ENCODE measurements at places on chromosomes 3 and 15.

DNA sequence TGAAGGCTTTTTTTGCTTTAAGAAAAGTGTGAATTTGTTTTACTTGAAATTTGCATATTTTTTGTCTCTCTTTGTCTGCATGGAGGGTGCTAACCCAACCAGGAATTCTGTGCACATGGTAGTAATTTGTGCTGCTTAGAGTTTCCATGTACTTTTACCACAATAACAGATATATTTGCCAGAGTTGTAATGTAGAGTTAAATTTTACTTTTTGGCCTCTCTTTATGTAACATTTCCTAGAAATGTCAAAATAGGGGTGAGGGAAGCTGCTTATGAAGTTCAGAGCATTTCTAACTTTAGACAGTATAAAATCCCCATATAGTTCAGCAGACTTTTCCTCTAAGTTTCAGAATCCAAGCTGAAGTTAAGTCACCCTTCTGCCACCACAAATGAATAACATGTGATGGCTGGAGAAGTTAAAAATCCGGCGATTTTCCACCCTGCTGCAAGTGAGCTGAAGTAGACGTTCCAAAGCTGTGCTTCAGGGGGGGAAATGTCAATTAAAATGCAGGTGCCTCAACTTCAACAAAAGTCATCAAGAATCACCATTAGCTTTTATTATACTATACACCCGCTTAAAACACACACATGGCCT lies 385.7 kb upstream of the NR2F2 start:
- DNase-seq: no peak

DNA sequence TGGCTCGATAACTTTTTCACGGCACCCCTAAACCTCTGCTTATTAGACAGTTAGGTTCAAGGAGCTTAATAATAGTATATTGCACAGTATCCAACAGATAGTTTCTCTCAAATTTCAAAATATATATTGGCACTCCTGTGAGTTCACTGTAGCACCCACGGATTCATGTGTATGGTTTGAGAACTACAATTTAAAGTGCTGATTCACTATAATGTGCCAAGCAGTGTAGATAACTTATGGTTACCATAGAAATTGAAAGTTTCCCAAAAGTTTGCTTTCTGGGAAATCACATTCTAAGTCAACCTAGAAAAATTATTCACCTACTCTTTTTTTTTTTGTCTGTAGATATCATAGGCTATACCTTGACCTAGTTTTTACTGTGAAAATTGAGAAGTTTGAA lies 86.6 kb downstream of the GAP43 start:
- DNase-seq: peak; percentile 29

GRCh38 chr3:69490235-69490634 lies 104.3 kb upstream of the FRMD4B start:
- DNase-seq: no peak

DNA sequence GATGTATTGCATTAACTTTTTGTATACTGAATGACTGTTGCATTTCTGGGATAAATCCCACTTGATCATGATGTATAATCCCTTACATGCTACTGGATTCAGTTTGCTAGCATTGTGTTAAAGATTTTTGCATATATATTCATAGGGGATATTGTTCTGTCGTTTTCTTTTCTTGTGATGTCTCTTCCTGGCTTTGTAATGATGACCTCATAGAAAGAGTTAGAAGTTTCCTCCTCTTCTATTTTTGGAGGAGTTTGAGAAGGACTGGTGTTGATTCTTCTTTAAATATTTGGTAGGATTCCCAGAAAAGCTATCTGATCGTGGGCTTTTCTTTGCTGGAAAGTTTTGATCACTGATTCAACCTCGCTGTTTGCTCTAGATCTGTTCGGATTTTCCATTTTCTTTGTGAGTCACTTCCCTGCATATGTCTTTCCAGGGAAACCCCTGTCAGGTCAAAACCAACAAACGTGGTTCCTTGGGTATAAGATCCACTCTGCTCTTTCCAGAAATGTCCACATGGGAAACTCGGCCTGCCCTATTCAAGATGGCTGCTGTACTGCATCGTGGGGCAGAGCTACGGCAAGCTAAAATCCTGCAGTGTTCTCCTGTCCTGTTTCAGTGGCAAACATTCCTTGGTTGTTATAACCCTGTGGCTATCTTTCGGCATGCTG lies 120.4 kb downstream of the GABRG3 start:
- no peak for DNase-seq

DNA sequence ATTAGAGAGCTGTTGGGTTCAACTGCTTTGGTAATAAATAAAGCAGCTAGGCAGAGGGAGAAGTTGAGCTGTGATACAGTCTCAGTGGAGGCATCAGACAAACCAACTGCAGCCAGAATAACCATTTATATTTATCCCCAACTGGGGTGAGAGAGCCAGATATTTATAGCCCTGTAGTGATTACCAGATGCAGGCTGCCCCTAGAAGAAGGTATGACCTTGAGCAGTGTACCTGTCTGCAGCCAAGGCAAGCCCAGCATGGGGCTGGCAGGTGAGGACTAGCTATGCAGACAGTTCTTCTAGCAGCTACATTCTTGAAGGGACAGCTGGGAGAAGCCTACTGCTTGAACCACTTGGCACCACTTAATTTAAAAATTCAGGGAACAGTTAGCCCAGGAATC lies 144.4 kb upstream of the EPHA3 start:
- no peak for DNase-seq

DNA sequence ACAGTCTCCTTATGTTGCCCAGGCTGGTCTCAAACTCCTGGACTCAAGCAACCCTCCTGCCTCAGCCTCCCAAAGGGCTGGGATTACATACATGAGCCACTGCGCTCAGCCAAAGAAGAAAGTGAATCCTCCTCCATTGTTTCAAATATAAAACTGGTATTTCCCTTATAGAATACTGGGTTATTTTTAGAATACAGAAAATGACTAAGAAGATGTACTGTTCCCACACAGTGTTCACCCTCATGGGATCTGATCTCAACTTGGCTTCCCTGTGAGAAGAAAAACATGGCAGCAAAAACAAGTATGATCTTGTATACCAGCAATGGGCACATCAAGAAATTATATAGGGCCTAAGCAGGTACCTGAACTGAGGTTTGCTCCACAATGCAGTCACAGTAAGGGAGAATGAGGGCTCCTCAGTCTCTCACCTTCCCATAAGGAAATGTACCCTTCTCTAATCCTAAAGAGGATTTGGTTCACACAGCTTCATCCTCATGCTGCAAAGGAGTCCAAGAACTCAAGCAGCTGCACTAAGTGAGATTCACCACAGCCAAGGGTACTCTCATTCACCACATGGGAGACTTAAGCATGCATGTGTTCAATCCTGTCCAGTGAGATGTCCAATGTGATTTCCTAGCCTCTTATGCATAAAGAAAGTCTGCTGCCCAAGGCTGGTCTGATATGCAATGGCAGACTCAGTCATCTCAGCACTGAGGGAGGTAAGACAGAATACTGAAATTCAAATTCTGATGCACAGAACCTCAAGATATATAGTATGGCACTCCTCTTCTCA lies 25.8 kb downstream of the USP4 start:
- DNase-seq: peak; percentile 33

DNA sequence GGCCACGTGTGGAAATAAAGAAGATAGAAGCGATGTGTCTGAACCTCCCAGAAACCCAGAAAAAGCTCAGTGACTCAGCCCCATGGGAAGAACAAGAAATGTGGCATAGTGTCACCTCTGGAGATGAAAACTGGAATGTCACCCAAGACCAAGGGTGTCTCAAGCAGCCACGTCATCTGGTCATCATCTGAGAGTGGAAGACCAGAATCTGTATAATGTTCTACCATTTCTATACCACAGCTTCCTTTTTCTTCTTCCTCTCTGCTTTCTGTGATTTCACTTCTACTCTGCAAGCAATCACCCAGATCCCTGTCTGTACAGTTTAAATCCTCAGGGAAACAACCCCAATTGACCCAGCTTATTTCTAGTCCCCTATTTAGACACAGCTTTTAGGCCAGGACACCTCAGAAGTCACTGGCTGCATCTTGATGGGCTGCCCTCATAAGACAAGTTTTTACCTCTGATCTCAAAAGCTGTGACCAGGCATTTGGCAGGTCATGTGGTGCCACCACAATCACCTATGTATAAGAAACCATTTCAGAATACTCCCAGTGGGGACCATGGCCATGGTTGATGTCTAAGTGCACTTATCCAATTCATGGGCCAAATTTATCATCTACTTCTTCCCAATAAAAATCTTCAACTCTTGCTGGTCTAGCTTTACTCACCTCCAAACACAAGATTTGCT lies 278.5 kb upstream of the UMPS start:
- no peak for DNase-seq

DNA sequence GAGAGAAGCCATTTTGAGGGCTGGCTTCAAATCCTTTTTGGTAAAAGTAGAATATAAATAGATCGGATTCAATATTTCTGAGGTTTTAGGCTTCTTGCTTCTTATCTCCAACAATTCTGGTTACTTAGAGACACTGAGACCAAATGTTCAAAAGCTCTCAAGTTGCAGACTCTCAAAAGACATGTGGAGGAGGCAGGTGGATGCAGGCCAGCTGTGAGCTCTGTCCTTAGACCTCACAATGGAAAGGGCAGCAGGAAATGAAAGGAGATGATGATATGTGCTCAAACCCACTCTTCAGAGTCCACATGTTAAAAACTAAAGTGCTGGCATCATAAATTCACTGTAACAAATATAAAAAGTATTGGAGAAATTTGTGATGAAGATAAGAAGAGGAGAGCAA lies 424.9 kb upstream of the ALCAM start:
- DNase-seq: no peak

- DNase-seq: peak; percentile 2
Observed at GRCh38 chr3:38576526-38577370, 72.7 kb downstream of the SCN5A start.

DNA sequence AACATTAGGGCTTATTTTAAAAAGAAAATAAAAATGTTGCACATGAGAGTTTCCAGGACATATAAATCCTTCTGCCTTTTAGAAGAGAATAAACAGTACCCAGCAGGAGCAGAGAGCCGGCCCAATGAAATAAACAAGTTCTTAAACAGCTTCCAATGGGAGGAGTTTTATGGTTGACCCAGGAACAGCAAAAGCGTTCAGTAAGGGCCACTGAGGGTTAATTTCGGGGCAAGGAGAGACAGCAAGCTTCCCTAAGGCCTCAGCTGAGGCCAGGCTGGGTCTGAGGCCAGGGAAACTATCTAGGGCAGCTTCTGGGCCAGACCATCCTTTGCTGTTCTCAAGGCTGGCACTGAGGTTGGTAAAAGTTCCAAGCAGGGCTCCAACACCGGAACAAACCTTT lies 3.4 kb downstream of the PDZRN3 start:
- peak; percentile 39 for DNase-seq

GRCh38 chr3:58246148-58247047 lies 8.8 kb downstream of the ABHD6 start:
- DNase-seq: no peak

GRCh38 chr3:118478706-118479276 lies 555.9 kb downstream of the IGSF11 start:
- DNase-seq: no peak

DNA sequence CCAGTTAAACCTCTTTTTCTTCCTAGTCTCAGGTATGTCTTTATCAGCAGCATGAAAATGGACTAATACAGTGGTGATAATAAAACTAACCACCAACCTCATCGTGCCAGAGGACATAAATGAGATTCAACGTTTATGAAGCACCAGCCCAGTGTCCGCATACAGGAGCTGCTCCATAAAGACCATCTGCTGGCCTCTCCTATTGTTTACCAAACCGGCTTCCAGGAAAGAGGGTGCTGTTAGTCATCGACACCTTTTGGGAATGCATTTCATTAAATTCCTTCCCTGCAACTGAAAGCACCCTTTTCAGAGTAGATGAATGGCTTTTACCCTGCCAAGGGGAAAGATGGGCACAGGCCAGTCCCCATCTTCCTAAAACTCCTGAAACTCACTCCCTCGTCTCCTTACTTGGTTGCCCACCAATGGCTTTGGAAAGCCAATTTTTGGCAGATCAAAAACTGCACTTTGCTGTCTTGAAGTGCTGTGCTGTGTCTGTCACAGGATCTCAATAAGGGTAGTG lies 122.1 kb downstream of the AQP9 start:
- peak; percentile 21 for DNase-seq

DNA sequence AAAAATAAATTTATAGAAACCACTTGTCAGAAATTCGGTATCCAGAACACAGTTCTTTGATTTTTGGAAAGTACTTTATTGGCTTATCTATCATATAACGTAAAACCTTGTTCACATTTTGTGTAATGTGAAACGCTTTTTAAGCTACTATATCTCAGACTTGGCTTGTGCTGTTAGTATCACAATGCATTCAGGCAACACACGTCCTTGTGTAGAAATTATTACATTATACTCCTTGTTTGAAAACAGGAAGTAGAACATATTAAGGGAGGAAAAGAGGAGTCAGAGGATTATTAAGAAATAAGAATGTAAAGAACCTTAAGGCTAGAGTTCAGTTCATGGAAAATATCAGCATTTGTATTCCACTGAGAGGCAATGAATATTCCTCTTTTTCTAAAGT lies 1.6 kb downstream of the DNAJC13 start:
- peak; percentile 45 for DNase-seq

- no peak for DNase-seq
Observed at GRCh38 chr15:52683580-52683979, 4.4 kb upstream of the ATOSA start.

DNA sequence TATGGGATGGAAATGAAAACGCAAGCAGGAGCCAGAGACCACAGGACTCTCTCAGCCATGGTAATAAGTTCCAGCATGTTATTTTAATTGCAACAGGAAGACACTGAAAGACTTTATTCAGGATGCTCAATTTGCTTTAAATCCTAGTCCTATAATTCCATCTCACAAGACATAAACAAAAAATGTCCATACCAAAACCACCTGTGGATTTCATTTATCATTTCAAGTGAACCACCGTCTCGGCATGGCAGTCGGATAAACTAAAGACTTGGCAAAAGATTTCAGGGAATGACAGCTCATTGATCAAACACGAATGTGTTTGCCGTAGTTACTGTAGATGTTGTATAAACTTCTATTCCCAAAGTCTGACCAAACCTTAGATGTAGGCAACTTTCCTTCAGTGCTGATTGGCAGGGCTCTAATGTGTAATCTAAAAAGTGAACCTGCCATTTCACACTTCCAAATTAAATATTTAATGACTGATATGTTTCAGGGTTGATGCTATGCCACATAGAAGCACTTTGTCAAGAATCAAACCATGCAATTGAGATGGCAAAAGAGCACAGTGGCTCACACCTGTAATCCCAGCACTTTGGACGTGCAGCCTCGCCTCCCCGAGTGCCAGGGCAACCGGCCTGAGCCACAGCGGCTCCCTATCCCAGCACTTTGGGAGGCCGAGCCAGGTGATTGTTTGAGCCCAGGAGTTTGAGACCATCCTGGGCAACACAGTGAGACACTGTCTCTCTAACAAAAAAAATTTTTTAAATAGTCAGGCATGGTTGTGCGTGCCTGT lies 331.7 kb downstream of the MAGI1 start:
- DNase-seq: no peak
